ENCODE measurements at places on chromosomes 11 and 22. TPM values are rescaled to one million over a fixed set of nuclear protein-coding genes. Genes with fewer than 3 reads are reported as not detected.

The GLYATL2 gene
- not detected for total RNA-seq

The OR52E6 gene
- not detected for total RNA-seq

The ROM1 gene
- 1.7 TPM for total RNA-seq

The SLC22A25 gene
- not detected for total RNA-seq

The OPCML gene
- 0.16 TPM for total RNA-seq

The NPTXR gene
- 4.2 TPM for total RNA-seq

- H3K4me1 ChIP-seq, result no peaks in the 10 kb centered on the region
- no peak overlapping the region for H3K27ac ChIP-seq
- no peaks in the 10 kb centered on the region for H3K36me3 ChIP-seq
- no peak for DNase-seq
- H3K27me3 ChIP-seq, result no peaks in the 10 kb centered on the region
Observed at GRCh38 chr11:128232588-128232987, 354.8 kb downstream of the ETS1 start.

- no peak for DNase-seq
- no peaks in the 10 kb centered on the region for H3K36me3 ChIP-seq
- H3K27me3 ChIP-seq, result no peaks in the 10 kb centered on the region
- no peak overlapping the region for H3K27ac ChIP-seq
- no peak overlapping the region for H3K4me3 ChIP-seq
Observed at GRCh38 chr22:25624476-25624875, 60.0 kb downstream of the GRK3 start.

DNA sequence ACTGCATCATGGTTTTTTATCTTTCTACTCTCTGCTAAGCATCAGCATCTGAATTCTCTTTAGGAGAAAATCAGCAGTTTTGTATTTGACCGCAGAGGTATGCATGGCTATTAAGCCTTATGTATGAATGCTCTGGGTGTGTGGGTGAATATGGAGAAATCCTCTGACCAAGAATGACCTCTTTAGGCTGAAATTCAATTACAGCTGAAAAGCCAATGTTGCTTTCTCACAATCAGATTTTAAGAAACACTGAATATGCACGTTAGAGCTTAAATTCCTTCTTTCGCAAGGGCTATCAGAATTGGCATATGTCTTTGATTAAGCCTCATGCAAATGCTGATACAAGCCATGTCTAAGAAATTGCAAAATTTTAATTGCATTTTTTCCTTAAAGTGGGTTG, 43.2 kb downstream of the ARHGAP42 start:
- H3K4me1 ChIP-seq, result no peaks in the 10 kb centered on the region
- H3K36me3 ChIP-seq, result no peaks in the 10 kb centered on the region
- no peak overlapping the region for H3K27ac ChIP-seq
- H3K27me3 ChIP-seq, result no peaks in the 10 kb centered on the region
- DNase-seq, result no peak
- no peak overlapping the region for H3K4me3 ChIP-seq

DNA sequence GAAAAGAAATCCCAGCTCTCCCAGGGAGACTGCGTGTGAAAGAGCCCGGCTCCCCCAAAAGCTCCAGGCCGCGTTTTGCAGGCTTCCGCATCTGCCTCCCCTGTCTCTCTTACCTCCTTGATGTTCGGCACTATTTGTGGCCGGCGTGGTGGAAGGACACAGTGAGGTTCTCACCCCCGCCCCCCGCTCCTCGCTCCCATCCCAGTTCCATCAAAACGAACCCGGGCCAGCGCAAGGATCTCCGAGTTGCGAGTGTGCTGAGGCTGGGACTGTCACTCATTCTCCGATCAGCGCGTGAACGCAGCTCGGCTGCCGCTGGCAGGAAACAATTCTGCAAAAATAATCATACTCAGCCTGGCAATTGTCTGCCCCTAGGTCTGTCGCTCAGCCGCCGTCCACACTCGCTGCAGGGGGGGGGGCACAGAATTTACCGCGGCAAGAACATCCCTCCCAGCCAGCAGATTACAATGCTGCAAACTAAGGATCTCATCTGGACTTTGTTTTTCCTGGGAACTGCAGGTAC, at the start of gene NCAM1:
Gene NCAM1, plus strand, starts transcription at position 275 of the 523 bp plus-strand sequence.
- peak within 1 kb of the TSS; percentile 15 for H3K4me3 ChIP-seq
- H3K27ac ChIP-seq, result no peak within 1 kb of the TSS
- H3K27me3 ChIP-seq, result no peaks in the 10 kb centered on the region
- H3K36me3 ChIP-seq, result no peaks in the 10 kb centered on the region
- H3K4me1 ChIP-seq, result peaks cover 11% of the 10 kb centered on the region
- peak; percentile 27 for DNase-seq

- H3K4me3 ChIP-seq, result no peak overlapping the region
- no peak overlapping the region for H3K27ac ChIP-seq
- no peak for DNase-seq
- no peaks in the 10 kb centered on the region for H3K4me1 ChIP-seq
Observed at GRCh38 chr11:132719684-132720083, 812.6 kb downstream of the OPCML start.

- DNase-seq, result peak; percentile 38
- H3K36me3 ChIP-seq, result no peaks in the 10 kb centered on the region
- H3K27me3 ChIP-seq, result no peaks in the 10 kb centered on the region
- H3K4me1 ChIP-seq, result no peaks in the 10 kb centered on the region
- H3K27ac ChIP-seq, result no peak overlapping the region
Observed at GRCh38 chr11:117417856-117418255, 90.2 kb downstream of the CEP164 start.

GRCh38 chr11:96113193-96113681, 189.3 kb upstream of the MTMR2 start:
- H3K4me3 ChIP-seq, result no peak overlapping the region
- no peaks in the 10 kb centered on the region for H3K36me3 ChIP-seq
- H3K27ac ChIP-seq, result peak overlapping the region; percentile 2

DNA sequence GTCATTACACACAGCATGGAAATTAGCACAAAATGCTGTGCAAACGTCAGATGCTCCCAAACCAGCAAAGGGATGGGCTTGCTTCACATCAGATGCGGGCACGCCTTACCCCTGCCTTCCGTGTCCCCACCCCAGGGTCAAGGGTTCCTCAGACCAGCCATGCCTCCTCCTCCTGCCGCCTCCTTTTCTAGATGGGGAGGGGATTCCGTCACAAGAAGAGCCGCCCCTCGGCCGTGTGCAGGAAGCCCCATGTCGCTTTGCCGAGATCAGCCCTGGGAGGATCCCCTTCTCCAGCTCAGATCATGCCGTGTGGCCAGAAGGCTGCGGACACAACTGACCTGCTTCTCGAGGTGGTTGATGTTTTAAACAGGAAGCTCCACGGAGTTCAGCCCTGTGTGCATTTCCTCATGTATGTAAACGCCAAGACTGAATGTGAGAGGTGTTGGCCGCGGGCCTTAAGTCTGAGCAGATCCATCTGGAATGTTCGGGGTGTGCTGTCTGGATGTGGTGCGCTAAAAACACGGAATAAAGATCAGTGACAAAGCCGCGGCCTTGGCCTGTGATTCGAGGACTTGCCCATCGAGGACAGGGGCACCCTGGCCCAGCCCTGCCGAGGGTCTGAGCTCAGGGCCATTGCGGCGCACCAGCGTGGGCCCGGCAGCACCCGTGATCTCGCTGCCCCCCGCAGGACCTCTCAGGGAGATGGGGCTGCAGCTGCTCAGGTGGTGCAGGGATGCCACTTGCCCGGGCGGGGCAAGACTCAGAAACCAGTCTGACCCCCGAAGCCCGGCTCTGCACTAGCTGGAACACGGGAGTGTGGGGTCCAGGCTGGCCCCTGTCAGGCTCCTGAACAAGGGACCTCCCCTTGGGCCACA, 412.9 kb downstream of the TBC1D22A start:
- H3K4me3 ChIP-seq, result no peak overlapping the region
- no peak for DNase-seq
- H3K36me3 ChIP-seq, result peaks cover 13% of the 10 kb centered on the region
- no peaks in the 10 kb centered on the region for H3K4me1 ChIP-seq
- H3K27ac ChIP-seq, result no peak overlapping the region

DNA sequence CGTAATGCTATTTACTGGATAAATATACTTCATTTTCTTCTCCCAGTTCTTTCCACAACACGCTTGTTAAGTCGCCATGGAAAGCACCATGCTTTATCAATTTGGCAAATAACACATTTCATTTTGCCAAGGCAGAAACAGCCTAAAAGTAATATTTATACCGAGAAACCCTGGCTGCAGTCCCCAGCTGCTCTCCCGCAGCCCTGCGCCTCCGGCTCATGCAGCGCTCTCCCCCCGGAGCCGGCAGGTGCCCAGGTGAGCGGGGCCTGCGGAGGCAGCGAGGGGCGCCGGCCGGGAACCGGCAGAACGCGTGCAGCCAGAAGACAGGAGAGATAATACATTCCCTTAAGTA, 681 bp upstream of the ARHGEF12 start:
- H3K36me3 ChIP-seq, result no peaks in the 10 kb centered on the region
- DNase-seq, result no peak
- peaks cover 26% of the 10 kb centered on the region for H3K4me1 ChIP-seq
